ENCODE measurements at places on chromosomes 13 and 19. TPM values are rescaled to one million over a fixed set of nuclear protein-coding genes. Genes with fewer than 3 reads are reported as not detected.

DNA sequence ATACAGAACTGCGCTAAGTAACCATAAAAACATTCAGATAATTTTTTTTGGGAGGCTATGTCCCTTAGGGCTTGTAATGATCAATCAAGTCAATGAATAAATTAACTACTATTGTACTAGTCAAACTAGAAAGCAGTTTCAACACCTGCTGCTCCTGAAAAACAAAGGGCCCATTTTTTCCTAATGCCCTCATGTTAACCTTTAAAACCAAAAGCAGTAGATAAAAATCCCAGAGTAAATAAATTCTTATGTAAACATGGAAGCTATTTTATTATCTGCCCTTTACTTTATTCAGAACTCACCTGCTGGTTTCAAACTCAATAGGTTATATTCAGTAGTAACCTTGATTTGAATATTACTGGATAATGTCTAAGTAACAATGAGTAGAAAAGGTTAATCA lies 159.5 kb upstream of the STARD13 start:
- no peak for DNase-seq

- DNase-seq: no peak
Measured at GRCh38 chr19:46744005-46744691, 1.7 kb upstream of the FKRP start.

- DNase-seq: no peak
Measured at GRCh38 chr13:40113643-40114304, 458.3 kb downstream of the COG6 start.

GRCh38 chr19:3606690-3607289 lies at the start of gene TBXA2R:
Gene TBXA2R (minus strand): TSS chr19:3606875. CDS start chr19:3600634, 6,241 bp downstream.
- DNase-seq: no peak

PRR12 gene
- 17.4 TPM for polyA plus RNA-seq

PNMA8B gene
- 2.5 TPM for polyA plus RNA-seq
